ENCODE measurements at places on chromosomes 5 and 9.

GRCh38 chr5:95102687-95103086 lies 182.2 kb downstream of the MCTP1 start:
- DNase-seq = no peak

DNA sequence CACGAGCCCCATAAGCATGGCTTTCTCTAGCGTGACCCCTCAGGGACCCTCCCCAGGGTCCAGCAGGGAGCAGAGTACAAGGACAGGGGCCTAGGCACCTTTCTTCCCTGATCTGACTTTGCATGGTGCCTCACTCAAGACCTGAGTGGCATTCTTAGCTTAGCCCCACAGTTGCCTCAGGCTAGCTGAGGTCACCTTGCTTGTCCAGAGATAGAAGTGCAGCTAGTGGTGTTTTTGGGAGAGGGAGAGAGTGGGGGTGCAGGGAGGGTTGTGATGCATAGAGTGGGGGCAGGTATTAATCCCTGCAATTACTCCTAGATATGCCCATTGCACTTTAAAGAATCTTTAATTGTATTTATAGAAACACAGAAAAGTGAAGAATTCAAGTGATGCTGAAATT lies 8.4 kb upstream of the TRIO start:
- DNase-seq = no peak

- no peak for DNase-seq
These were observed 551.0 kb upstream of the PTPRD start for GRCh38 chr9:11163843-11164242.

GRCh38 chr5:83654427-83654994 lies 66.1 kb downstream of the HAPLN1 start:
- no peak for DNase-seq

- DNase-seq = no peak
These were observed 5.5 kb downstream of the PDLIM4 start for GRCh38 chr5:132262882-132263547.

GRCh38 chr9:89388084-89388867 lies 70.0 kb downstream of the SECISBP2 start:
- DNase-seq = no peak

- DNase-seq = no peak
These were observed 100.5 kb upstream of the SPATA31D4 start for GRCh38 chr9:81827616-81828296.

- peak; percentile 23 for DNase-seq
These were observed at the start of gene ZNF354C for GRCh38 chr5:179060116-179061008. Gene ZNF354C (plus strand): TSS chr5:179060373. CDS start chr5:179062069, 1,696 bp downstream.

DNA sequence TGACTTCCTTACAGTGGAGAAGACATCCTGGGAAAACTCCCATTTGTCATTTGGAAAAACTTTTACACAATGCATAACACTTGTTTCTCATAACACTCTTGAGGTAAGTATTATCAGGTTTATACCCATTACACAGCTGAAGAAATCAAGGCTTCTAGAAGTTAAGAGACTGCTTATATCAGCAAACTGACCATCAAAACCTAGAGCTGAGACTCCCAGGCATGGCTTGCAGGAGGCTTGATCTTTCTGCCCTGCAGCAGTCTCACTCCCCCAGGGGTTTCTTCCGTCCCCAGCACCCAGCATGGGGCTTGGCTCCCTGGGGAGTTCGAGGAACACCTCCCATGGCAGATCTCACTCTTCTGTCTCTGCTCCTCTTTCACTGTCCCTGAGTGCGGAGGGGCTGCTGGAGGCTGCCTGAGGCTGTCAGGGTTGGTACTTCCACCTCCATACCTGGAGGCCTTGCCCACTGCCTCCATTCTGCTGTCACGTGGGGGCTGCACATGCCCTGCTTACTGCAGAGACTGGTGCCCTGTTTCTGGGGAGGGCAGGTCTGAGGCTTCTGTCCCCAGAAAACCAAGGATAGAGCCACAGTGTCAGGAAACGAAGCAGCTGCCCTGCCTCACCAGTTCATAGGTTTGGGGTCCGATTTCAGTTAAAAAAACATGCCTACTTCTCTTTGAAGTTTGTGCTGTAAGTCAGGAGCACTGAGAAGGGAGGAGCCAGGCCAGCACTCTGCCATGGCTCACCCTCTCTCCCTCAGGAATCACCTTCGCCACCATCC lies 202.5 kb downstream of the PAX5 start:
- no peak for DNase-seq

GRCh38 chr9:20980832-20981455 lies 50.5 kb downstream of the HACD4 start:
- no peak for DNase-seq

GRCh38 chr9:79000230-79001002 lies 571.3 kb upstream of the TLE4 start:
- no peak for DNase-seq

DNA sequence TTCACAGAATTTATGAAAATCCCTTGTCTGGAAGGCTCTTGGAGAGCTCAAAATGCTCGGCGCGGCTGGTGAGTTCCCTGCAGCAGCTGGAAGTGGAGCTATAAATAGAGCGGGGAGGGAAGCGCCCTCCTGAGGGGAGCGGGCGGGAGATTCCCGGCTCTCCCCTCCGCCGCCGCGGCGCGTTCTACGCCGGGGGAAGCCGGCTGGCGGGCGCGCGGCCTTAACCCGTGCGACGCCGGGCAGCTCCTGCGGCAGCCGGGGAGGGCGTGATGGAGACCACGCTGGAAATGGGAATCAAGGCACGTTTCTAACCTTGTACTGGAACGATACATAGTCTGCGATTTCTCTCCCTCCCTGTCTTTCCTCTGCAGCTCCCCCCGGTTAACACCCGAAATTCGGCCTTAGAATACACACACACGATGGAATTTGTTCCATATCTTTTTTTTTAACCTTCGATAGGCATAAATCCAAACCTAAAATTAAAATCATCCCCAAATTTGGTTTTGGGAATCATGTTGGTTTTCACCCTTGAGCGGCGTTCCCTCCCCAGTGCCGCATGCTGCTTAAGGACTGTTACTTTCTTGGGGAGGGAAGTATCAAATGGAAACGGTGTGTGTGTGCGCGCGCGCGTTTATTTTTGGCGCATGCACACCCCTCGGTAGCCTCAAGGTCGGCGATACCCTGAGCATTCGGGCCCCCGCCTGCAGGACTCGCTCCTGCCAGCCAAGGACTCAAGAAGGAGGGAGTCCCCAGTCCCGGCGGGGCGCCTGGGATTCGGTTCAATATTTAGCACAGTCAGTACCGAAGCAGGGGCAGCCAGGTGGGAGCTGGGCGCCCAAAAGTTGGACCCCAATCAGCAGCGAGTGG lies 306.3 kb upstream of the KCNN2 start:
- DNase-seq = peak; percentile 66

- DNase-seq = no peak
These were observed 22.8 kb upstream of the ERBIN start for GRCh38 chr5:65903581-65903980.

DNA sequence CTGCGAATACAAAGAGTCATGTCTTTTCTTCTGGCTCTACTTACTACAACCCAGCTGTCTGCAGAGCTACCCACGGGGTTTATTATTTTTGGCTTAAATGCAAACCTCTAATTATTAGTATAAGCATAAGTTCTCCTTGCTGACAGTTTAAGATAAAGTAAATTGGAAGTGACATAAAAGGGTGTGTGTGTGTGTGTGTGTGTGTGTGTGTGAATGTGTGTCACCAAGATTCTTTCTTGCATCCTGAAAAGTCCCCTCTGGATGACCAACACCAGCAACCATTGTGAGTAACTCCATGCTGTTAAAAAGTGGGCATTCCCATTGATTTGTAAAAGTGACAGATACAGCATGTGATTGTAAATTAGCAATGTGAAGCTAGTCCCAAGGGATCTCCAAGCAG lies 803.8 kb upstream of the ZNF608 start:
- DNase-seq = no peak

DNA sequence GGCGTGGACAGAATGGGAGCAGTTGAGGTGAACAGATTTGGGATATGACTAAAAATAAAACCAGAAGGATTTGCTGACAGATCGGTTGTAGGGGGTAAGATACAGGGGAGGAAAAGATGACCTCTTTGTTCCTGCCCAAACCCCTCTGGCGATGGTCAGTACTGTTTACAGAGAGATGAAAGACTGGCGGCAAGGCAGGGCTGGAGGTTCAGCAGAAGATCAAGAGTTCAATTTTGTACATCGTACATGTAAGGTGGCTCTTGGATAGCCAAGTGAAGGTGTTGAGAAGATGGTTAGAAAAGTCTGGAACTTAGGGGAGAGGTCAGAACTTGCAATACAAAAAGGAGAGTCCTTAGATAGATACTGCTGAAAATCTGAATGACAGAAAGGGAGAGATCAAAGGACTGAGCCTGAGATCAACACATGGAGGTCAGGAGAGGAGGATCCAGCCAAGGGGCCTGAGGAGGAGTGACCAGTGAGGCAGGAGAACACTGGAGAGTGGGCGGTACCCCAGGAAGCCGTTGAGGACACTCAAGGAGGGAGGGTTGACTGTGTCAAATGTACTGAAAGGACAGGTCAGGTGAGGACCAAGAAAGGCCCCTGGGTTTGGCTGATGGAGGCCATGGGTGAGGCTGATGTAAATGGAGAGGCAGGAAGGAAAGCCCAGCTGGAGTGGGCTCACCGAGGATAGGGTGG lies 7.1 kb downstream of the IL4 start:
- DNase-seq = no peak

DNA sequence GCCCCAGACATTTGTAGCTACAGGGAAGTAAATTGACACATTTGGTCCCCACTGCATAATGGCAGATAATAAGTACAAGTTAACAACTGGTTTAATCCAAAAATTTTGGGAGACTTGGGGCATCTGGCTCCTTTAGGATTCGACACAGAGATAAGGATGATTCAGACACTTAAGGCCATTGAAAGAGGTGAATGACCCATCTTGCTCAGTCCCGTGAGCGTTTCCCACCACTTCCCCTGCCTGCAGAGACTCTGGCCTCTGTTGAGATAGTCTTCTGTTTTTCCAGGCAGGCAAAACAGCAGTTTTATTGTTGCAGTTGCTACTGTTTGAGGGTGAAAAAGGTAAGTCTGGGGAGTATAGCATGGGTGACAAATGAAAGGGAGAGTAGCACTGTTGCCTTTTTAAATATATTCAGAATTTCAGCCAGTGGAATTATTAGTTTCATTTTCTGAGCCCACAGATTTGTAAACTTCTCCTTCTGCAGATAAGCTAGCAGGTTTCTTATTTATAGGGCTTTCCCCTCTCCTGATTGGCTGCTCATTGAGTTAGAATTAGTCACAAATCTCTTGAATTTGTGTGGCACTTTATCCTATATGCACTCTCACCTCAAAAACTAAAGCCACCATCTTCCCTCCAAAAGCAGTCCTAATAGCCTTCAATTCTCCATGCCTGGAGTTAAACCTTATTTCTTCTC lies 19.3 kb downstream of the ACO1 start:
- no peak for DNase-seq

- DNase-seq = no peak
These were observed 7.0 kb upstream of the GDNF start for GRCh38 chr5:37846786-37847310.

DNA sequence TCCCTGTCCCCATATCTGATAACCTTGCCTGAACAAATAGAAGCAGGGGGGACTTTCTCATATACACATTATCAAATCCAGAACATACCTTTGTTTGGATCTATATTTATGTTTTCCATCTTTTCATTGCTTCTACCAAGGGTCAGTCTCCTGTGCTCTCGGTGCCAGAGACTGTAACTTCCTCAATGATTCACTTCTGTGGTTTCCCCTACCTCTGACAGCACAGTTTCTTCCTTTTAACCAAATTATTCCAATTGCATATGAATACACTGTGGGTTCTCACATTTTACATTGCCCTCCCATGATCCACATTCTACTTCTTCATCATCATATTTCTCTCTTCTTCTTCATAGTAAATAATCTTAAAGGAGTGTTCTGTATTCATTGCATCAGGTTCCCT lies 32.2 kb downstream of the NMUR2 start:
- no peak for DNase-seq

DNA sequence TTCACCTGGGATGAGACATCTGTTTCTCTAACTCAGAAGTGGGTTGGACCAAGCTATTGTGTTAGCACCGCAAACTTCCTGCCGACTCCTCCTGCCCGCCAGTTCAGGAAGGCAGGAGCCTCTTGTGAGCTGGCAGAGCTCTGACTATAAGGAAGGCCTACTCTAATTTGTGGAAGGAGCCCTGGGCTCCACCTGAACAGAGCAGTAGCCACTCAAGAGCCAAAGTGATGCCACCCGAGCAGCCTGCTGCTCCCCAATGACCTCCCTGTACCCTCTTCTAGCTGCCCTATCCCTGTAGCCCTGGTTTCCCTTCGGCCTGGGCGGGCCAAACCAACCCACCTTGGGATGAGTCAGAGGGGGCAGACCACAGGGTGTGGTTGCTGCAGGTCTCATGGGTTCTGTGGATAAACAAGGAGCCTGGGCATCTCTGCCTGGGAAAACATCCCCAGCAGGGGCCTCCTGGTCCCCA lies 81.6 kb downstream of the PSD2 start:
- no peak for DNase-seq

DNA sequence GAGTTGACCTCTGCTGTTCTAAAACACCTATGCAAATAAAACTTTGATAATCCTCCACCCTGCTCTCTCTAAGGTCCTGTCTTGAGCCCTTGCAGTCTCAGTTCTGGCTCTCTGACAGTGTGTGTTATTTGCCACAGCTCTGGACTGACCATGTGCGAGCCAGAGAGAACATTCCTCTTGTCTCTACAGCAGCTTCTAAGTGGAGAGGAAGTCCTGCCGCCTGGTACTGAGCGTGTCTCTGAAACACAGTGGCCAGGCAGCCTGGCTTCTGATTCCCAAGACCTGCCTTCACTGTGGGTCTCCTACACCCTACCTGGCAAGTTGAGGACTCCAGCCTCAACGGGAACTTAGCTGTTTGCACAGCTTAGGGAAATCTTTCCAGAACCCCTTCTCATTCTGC lies 61.6 kb downstream of the ENTREP1 start:
- DNase-seq = no peak

GRCh38 chr5:116575326-116576052 lies 866 bp upstream of the SEMA6A start:
- DNase-seq = no peak

DNA sequence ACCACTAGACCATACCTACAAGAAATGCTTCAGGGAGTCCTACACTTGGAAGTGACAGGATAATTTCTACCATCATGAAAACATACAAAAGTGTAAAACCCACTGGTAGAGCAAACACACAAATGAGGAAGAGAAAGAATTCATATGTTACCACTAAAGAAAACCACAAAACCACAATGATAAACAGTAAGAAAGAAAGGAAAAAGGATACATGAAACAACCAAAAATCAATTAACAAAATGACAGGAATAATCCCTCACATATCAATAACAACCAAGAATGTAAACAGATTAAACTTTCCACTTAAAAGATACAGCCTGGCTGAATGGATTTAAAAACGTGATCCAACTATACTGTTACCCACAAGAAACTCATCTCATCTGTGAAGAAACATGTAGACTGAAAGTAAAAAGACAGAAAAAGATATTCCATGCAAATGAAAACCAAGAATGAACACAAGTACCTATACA lies 83.4 kb downstream of the LPAR1 start:
- no peak for DNase-seq

Measured in NCI-H526 (cell line).